Activated CD8-positive, alpha-beta memory T cell treated with anti-CD3 and anti-CD28 coated beads, Interleukin-2, amount 10 ng/mL, durations not matched to agents 7 days and 5 days (primary cell): ENCODE measurements at places on chromosomes 11 and 22. TPM values are rescaled to one million over a fixed set of nuclear protein-coding genes. Genes with fewer than 3 reads are reported as not detected.

- DNase-seq, result no peak
- no peaks in the 10 kb centered on the region for H3K4me1 ChIP-seq
- H3K27ac ChIP-seq, result no peak overlapping the region
- H3K4me3 ChIP-seq, result no peak overlapping the region
Measured at GRCh38 chr22:48146426-48146825, 1384.0 kb downstream of the TBC1D22A start.

DNA sequence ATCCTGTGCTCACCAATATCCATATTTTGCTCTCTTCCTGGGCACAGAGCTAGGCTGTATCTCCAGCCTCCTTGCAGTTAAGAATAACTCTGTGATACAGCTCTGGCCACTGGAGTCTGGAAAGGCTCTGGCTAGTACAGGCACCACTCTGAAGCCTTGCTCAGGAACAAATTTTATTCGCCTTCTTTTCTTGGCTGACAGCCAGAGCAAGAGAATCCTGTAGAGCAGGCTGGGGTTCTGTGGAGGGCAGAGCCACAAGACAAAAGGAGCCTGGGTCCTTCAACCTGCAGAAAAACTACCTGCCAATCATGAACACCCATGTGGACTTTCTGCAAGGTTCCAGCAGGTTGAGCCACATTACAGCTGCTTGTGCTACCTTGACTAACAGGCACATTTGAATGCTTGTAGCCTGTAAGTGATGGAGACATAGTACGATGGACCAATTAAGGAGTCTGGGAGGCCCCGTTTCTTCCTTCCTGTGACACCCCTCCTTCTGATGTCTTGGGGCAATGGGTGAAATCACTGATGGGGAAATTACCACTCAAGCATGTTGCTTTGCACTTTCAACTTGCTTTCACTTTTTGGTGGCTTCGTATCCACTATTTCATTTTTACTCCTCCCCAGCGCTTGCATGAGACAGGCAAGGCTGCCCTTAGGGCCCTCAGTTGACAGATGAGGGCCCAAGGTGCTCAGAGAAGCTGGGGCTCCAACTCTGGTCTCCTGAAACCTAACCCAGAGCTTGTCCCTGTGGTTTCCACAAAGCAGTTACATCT is 267.2 kb upstream of the SYN3 start:
- no peak overlapping the region for H3K4me3 ChIP-seq
- no peak for DNase-seq
- no peak overlapping the region for H3K27ac ChIP-seq
- H3K36me3 ChIP-seq, result no peaks in the 10 kb centered on the region
- no peaks in the 10 kb centered on the region for H3K4me1 ChIP-seq

- H3K4me3 ChIP-seq, result no peak overlapping the region
- H3K27ac ChIP-seq, result no peak overlapping the region
- no peaks in the 10 kb centered on the region for H3K27me3 ChIP-seq
- no peak for DNase-seq
- no peaks in the 10 kb centered on the region for H3K36me3 ChIP-seq
- H3K4me1 ChIP-seq, result no peaks in the 10 kb centered on the region
Measured at GRCh38 chr11:90661233-90661632, 438.4 kb upstream of the CHORDC1 start.

DNA sequence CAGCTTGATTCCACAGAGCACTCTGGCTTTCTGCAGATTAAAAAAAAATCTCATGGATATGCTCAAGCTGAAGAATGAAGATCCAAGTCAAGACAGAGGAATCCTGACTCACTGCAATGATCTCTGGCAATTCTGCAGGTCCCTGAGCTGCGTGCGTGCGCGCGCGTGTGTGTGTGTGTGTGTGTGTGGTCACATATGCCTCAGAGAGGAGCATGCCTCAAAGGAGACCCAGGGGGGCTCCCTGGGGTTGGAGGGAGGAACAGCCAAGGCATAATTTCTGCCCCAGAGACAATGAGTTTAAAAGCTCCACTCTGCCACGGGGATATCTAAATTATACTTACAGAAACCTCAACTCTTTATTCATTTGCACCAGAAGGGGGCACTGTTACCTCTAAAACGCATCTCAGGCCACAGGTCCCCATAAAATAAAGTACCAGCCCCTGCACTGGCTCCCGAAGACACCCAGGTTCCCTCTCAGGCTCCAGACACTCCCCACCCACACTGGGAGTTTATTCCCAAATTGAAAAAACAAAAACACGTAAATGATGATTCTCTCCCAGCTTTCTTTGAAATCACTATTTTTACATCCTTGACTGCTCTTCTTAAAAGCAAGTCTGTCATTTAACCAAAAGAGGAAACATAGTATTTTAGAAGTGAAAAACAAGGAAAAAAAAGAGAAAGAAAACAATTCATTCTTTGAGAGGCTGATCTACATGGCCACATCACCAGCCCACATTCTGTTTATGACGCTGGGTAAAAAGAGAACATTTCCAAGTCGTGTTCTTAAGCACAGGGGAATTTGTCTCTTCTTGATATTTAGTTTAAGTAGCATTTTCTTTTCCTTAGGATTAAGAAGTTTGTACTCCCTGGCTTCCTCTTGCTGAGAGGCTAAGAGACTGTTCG is 401.0 kb downstream of the LARGE1 start:
- no peak overlapping the region for H3K27ac ChIP-seq
- no peaks in the 10 kb centered on the region for H3K4me1 ChIP-seq
- no peak overlapping the region for H3K4me3 ChIP-seq
- H3K27me3 ChIP-seq, result no peaks in the 10 kb centered on the region
- H3K36me3 ChIP-seq, result no peaks in the 10 kb centered on the region

DNA sequence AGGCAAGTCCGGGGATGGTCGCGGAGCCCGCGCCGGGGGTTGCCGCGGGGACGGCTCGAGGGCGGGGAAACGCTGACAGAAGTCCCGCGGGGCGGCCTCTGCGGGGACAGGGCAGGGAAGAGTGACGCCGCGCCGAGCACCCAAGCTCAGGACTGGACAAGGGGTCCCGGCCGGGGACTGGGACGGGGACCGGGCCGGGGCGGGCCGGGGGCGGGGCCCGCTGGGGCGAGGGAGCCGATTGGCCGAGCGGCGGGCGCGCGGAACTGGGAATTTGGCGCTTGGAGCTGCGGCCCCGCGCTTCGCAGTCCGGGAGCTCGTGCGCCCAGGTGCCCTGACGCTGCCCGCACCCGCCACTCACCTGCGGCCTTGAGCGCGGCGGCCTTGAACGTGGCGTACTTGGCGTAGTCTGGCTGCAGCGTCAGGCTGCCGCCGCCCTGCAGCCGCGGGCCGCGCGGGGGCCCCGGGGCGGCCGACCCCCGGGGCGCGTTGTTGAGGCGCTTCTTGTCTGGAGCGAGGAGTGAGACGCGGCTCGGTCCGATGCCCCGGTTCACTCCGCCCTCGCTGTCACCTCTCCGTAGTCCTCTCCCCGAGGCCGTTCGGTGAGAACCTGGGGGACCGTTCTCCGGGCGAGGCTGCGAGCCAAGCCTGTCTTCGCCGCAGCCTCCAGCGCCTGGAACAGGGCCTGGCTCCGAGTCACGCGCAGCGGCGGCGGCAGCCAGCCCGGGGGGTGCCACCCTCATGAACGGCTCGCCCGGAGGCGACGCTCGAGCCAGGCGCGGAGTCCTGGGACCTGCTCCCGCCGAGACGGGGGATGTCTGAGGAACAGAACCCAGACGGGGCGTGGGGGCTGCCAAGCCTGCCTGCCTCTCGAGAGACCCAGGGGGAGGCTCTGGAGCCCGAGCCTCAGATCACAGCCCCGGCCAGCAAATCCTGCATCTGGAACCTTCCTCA is 4.5 kb downstream of the SHISA8 start:
- no peak for DNase-seq
- peaks cover 27% of the 10 kb centered on the region for H3K4me1 ChIP-seq
- H3K4me3 ChIP-seq, result no peak overlapping the region
- H3K27me3 ChIP-seq, result peaks cover 40% of the 10 kb centered on the region
- H3K27ac ChIP-seq, result no peak overlapping the region

- no peak for DNase-seq
- H3K36me3 ChIP-seq, result peaks cover 30% of the 10 kb centered on the region
Measured at GRCh38 chr11:43690929-43691725, 10.6 kb downstream of the HSD17B12 start.

GRCh38 chr11:38884145-38884865 is 2286.3 kb upstream of the RAG2 start:
- no peaks in the 10 kb centered on the region for H3K4me1 ChIP-seq
- H3K36me3 ChIP-seq, result no peaks in the 10 kb centered on the region
- H3K27ac ChIP-seq, result no peak overlapping the region
- no peak for DNase-seq

- no peaks in the 10 kb centered on the region for H3K36me3 ChIP-seq
- peaks cover 30% of the 10 kb centered on the region for H3K4me1 ChIP-seq
- H3K4me3 ChIP-seq, result peak within 1 kb of the TSS; percentile 74
- H3K27me3 ChIP-seq, result peaks cover 23% of the 10 kb centered on the region
Measured at GRCh38 chr11:2444821-2445745, at the start of gene KCNQ1. TSS of gene KCNQ1 (plus strand) at chr11:2445008. CDS start at chr11:2445099, 91 bp downstream.

The CD81 gene
- 162 TPM for total RNA-seq

DNA sequence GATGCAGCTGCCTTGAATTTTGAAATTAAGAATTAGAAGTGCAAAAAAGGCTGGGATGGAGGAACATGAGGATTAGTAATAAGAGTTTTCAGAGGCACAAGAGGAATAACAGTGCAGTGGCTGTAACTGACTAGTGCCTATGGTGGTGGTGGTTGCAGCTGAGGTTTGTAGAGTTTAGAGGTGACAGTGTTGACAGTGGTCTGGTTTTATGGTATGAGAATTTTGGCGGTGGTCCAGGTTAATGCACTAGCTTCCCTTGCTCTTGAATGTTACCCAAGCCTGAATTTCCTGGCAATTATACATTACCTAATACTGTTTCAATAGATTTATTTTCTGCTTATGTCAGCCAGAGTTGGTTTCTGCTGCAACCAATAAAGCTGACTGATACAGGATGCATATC is 112.8 kb upstream of the C11orf87 start:
- DNase-seq, result no peak
- no peak overlapping the region for H3K4me3 ChIP-seq
- H3K27me3 ChIP-seq, result no peaks in the 10 kb centered on the region
- no peak overlapping the region for H3K27ac ChIP-seq

- H3K27me3 ChIP-seq, result peaks cover 2% of the 10 kb centered on the region
- DNase-seq, result no peak
- no peak overlapping the region for H3K27ac ChIP-seq
- H3K36me3 ChIP-seq, result peaks cover 11% of the 10 kb centered on the region
Measured at GRCh38 chr22:36192542-36192941, 9.1 kb downstream of the APOL4 start.

DNA sequence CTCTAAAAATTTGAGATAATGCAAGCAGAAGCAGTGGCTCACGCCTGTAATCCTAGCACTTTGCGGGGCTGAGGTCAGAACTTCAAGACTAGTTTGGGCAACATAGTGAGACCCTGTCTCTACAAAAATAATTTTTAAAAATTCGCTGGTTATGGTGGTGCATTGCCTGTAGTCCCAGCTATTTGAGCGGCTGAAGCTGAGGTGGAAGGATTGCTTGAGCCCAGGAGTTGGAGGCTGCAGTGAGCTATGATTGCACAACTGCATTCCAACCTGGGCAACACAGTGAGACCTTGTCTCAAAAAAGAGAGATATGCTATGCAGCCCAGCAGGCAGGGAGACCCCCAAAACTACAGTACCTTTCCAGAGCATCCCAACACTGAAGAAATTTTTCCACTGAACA is 2.3 kb downstream of the CTSC start:
- peak overlapping the region; percentile 95 for H3K27ac ChIP-seq
- H3K36me3 ChIP-seq, result peaks cover 60% of the 10 kb centered on the region
- no peaks in the 10 kb centered on the region for H3K27me3 ChIP-seq
- peak overlapping the region; percentile 93 for H3K4me3 ChIP-seq
- peaks cover 62% of the 10 kb centered on the region for H3K4me1 ChIP-seq

DNA sequence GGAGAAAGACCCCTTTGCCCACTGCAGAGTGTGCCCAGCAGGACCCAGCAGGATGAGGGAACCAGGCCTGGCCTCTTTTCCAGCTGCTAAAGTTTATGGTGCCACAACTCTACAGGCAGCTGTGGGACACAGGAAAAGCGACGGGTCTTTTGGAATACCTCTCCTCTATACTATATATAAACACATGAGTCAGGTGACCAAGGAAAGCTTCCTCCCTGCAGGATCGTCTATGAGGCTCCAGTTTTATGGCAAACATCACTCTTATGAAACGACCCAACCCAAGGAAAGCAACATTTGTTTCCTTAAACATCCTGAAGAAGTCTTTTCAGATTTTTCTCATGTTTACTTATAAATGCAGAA is 102.8 kb upstream of the AKIP1 start:
- no peak for DNase-seq
- no peak overlapping the region for H3K27ac ChIP-seq
- no peak overlapping the region for H3K4me3 ChIP-seq
- peaks cover 28% of the 10 kb centered on the region for H3K27me3 ChIP-seq
- H3K36me3 ChIP-seq, result no peaks in the 10 kb centered on the region
- peaks cover 4% of the 10 kb centered on the region for H3K4me1 ChIP-seq

DNA sequence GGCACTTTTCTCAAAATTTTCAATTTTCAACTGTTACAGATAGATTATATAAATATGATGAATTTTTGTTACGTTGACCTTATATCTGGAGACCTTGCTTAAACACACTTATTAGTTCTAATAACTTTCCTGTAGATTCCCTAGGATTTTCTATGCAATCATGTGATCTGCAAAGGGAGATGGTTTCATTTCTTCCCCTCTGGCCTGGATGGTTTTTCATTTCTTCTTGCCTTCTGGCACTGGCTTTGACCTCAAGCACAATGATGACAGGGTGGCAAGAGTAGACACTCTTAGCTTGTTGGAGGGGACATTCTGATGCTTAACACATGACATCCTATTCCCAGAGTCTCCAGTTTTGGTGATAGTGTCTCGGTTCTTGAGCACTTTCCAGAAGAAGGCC is 75.9 kb downstream of the DGCR2 start:
- H3K4me1 ChIP-seq, result no peaks in the 10 kb centered on the region
- no peaks in the 10 kb centered on the region for H3K27me3 ChIP-seq
- no peak overlapping the region for H3K27ac ChIP-seq
- DNase-seq, result no peak
- H3K36me3 ChIP-seq, result peaks cover 11% of the 10 kb centered on the region
- no peak overlapping the region for H3K4me3 ChIP-seq

GRCh38 chr22:29130476-29130875 is 57.6 kb downstream of the KREMEN1 start:
- DNase-seq, result peak; percentile 15
- H3K27me3 ChIP-seq, result peaks cover 33% of the 10 kb centered on the region
- peaks cover 2% of the 10 kb centered on the region for H3K36me3 ChIP-seq
- H3K4me3 ChIP-seq, result no peak overlapping the region
- no peak overlapping the region for H3K27ac ChIP-seq

- H3K27me3 ChIP-seq, result peaks cover 20% of the 10 kb centered on the region
- no peak for DNase-seq
- H3K27ac ChIP-seq, result no peak overlapping the region
Measured at GRCh38 chr22:43197271-43197941, 10.5 kb upstream of the TTLL12 start.

- H3K36me3 ChIP-seq, result no peaks in the 10 kb centered on the region
- no peak overlapping the region for H3K27ac ChIP-seq
- no peaks in the 10 kb centered on the region for H3K4me1 ChIP-seq
- H3K4me3 ChIP-seq, result no peak overlapping the region
- DNase-seq, result no peak
Measured at GRCh38 chr22:28918550-28919271, 35.3 kb downstream of the ZNRF3 start.

GRCh38 chr11:94897330-94897768 is 76.0 kb downstream of the CWC15 start:
- H3K27me3 ChIP-seq, result peaks cover 13% of the 10 kb centered on the region
- H3K36me3 ChIP-seq, result no peaks in the 10 kb centered on the region
- DNase-seq, result peak; percentile 53
- no peak overlapping the region for H3K27ac ChIP-seq
